Midbrain (tissue), 1 donor: ENCODE measurements at places on chromosomes 12 and 14.

- no peak for DNase-seq
Measured at GRCh38 chr14:78978896-78979295, 808.7 kb downstream of the NRXN3 start.

DNA sequence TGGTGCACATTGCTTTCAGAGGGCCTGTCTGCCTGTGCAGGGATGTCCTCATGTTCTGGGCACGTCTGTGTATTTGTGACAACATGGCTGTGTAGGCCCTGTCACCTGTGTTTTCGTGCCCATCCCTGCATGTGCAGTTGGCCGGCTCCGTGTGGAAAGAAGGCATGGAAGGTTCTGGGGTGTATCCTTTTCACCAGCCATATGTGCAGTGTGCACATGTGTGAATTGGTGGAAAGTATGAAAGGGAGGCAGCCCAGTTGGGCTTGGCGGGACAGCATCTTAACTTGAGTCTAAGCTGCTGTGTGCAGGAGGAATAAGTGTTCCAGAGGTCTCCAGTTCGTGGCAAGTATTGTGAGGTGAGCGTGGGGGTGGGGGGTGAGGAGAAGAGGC lies 669 bp downstream of the TSPAN11 start:
- no peak for DNase-seq

DNA sequence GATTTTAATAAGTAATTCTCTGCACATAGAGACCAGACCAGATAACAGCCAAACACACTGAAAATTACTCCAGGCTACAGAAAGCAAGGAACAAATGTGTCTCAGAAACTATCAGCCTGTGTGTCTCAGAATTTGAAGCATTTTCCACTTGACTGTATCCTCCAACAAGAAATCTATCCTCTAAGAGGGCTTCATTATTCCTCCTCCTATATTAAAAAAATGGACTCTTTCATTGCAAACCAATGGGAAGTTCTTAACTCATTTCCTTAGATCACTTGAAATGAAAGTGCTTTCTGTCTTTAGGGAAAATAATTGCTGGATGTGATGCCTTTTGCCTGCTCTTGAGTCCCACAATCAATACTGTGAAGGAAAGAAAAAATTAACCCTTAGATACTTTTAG lies 2.3 kb downstream of the ST8SIA1 start:
- no peak for DNase-seq

GRCh38 chr14:101833045-101833444 lies 71.5 kb downstream of the PPP2R5C start:
- no peak for DNase-seq

DNA sequence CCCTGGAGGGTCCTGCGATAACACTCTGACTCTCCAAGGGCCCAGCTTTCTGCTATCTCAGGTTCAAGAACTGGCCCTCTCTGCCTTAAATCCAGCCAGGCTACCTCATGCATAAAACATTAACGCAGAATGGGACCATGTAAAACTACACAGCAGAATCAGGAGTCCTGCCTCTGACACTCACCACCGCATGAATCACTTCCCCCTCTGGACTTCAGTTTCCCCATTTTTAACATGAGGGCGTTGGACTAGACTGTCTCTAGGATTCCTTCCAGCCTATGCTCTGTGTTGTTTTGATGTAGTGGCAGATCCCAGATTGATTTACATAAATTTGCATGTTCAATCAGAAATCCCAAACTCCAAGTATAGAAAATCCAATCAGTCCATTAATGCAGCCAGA lies 3.3 kb downstream of the NCKAP5L start:
- peak; percentile 43 for DNase-seq
